ENCODE measurements at places on chromosomes 7 and 10.

GRCh38 chr10:71088054-71088453, 124.3 kb upstream of the UNC5B start:
- DNase-seq: no peak

DNA sequence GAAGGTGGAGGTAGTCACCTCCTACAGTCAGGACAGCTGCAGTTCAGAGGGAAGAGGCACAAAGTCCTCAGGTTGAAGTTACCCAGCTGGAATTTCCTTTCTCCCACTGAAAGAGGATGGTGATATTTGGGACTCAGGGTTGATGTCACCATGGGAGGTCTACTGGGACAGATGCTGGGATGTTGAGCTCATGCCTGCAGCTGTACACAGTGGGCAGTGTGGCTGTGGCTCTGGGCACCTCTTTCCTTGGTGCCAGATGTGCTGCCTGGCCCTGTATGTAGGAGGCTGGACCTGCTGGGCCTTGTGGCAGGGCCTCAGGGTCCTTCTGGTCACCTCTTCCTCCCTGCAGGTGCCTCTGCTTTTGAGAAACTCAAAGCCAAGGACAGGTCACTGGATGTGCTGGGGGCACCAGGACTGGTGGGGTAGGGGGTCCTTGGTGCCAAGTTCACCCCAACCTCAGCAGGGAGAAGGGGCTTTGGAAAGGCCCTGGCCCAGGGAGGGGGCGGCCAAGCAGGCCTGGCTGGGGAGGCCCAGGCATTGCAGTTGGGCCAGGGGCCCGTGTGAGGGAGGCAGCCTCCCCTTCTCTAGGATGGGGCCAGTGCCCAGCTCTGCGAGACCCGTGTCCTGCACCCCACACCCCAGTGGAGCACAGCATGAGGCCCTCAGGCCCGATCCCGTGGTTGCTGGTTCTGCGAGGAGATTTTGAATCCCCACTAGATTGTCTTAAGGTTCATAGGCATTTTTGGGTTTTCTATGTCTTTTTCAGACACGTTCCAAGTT, 103.1 kb downstream of the BMS1 start:
- DNase-seq: no peak

GRCh38 chr7:157870644-157871290, 534.0 kb downstream of the DNAJB6 start:
- DNase-seq: no peak

DNA sequence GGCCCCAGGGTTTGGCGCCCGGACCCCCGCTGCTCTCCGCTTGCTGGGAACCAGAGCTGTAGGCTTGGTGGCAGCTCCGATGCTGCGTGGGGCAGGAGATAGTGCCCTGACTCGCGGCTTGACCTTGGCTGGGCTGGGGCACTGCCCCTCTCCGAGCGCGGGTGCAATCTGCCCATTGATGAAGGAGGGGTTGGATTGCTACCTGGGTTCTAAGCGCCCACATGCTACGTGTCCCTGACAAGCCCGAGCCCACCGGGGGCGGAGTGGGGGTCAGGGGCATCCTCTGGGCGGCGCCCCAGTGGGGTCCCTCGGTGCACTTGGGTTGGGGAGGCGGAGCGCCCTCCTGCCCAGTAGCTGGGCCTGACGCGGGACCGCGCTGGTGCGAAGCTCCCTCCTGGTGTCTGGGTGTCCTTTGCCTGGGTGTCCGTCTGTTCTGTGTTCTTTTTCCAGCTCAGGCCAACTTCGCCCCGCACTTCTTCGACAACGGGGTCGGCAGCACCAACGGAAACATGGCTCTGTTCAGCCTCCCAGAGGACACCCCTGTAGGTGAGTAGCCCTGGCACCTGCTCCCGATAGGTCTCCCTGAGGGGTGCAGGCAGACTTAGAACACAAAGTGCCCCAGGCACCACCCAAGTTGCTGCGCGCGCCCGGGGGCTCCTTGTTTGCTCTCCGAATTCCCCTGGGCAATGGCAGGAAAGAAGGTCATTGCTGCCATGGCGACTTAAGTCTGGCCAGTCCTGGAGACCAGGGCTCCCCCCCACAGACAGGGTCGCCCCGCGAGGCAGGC, 900 bp downstream of the CDHR1 start:
- DNase-seq: no peak

DNA sequence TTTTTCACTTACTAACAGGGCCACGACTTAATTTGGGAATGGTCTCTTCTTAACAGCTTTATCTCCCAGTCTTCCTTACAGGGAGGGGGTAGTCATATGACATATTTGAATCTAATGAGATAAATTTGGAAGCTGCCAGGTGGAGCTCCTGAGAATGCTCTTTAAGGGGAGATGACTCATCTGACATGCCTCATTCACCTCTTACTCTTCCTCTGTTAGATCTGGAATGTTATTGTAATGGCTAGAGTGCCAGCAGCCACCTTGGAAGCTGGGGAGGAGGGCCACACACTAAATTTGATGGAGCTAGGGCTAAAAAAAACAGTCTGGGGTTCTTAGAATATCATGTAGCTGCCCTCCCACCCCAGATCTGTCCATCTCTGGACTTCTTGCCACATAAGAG, 22.7 kb downstream of the HECW1 start:
- no peak for DNase-seq

GRCh38 chr10:125061557-125062226, 98.7 kb downstream of the CTBP2 start:
- DNase-seq: no peak

- no peak for DNase-seq
These were observed 43.3 kb downstream of the NRAP start for GRCh38 chr10:113620511-113620910.

GRCh38 chr7:143172354-143172753, 10.9 kb upstream of the TAS2R39 start:
- no peak for DNase-seq

- DNase-seq: no peak
These were observed 67.8 kb upstream of the NXPH1 start for GRCh38 chr7:8365499-8366110.

DNA sequence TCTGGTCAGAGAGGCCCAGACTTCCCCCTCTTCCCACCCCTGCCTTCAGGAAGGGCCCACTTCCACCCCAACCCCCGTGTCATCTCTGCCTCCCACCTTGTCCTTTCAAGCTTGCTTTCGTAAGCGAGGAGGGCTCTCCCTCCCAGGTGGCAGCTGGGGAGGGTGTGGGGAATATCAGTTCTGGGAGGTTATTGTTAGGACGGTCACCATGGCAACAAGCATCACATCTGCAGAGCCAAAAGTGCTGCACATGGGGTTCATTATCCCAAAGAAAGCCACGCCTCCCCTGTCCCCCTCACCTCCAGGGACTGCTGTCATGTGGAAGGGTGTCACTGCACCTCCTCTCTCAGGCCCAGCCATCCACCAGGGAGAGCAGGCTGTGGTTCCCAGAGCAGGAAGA, 2.6 kb upstream of the CAMK2B start:
- no peak for DNase-seq

DNA sequence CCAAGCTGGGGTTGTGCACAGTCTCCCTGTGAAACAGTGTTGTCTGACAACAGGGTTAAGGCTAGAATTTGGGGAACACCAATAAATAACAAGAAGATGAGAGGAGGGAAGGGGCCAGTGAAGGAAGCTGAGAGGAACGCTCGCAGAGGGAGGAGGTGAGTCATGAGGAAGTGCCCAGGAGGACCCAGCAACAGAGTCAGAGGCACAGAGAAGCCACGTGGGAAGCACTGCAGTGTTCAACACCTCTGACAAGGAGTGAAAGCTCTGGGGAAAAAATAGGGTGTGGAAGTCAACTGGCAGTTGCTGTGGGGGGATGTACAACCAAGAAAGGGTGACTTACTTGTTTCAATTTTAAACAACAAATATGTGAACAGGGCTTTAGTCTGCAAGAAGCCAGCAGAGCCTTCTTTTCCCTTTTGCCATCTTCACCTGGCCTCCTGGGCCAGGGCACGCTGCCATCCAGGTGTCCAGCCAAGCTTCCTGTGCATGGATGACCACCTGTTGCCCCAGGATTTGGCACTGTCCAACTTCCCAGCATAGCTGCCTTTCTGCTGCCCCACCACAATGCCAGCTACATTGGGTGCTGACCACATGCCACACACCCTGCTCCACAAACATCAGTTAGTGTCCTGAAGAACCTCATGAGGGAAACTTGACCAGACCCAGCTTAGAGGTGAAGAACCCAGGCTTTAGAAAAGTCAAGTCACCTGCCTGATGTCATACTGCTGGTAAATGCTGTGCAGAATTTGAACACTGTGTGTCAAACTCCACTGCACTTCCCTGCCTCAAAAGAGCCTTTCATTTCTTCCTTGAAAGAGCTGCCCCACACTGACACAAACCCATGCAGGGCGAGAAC, 69.6 kb downstream of the ATXN7L1 start:
- DNase-seq: peak; percentile 81

- DNase-seq: no peak
These were observed 70.6 kb downstream of the PTPRE start for GRCh38 chr10:127977357-127978009.
